Mesenteric fat pad (tissue), 1 donor: ENCODE measurements at places on chromosomes 3 and 15. TPM values are rescaled to one million over a fixed set of nuclear protein-coding genes. Genes with fewer than 3 reads are reported as not detected.

- DNase-seq: no peak
Measured at GRCh38 chr3:8713901-8714759, 19.5 kb upstream of the CAV3 start.

Gene SIDT1
- 1.5 TPM for total RNA-seq

Gene EIF5A2
- total RNA-seq: 13.7 TPM

DNA sequence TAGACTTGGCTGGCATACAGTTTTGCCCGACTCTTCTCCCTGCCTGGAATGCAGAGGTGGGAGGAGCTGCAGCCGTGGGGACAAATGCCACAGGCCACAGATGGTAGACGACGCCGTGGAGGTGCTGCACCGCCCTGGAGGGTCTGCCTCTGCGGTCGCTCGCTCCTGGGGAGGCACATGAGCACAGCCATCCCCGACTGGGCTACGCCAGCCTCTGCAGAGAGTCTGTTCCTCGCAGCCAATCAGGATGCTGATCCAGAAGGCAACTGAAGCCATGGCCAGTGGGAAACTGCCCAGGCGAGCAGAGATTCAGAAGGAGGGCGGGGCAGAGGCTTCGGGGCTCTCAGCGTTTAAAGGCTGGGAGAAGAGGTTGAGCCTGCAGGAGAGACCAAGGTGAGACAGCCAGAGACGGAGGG lies 11.9 kb upstream of the LRRC15 start:
- peak; percentile 80 for DNase-seq

Gene PLIN1
- 1,691 TPM for total RNA-seq

Gene RASL12
- 4.7 TPM for total RNA-seq

- no peak for DNase-seq
Measured at GRCh38 chr3:192273697-192274010, 453.7 kb downstream of the FGF12 start.

Gene ITGB5
- total RNA-seq: 339 TPM

GRCh38 chr15:88568589-88568988 lies 22.1 kb upstream of the DET1 start:
- DNase-seq: no peak
